Chondrocyte (in vitro differentiated cells): ENCODE measurements at places on chromosomes 6 and 20. TPM values are rescaled to one million over a fixed set of nuclear protein-coding genes. Genes with fewer than 3 reads are reported as not detected.

DNA sequence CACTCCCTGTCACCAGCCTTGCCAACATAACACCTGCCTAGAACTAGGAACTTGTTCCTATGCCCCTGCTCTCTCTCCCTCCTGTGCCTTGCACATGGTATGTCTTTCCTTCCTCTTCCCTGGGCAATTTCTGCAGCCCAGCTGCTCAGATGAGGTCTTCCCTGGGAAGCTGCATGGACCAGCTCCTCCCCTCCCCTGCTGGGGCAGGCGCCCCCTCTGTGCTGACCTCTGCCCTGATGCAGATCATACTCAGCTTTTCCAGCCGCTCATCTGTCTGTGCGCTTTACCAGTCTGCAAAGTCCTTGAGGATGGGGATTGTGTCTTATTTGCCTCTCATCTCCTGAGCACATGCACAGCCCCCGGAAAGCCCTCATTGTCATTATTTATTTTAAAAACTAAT lies 161.8 kb downstream of the SCML4 start:
- DNase-seq: no peak

GRCh38 chr6:158853880-158854213 lies 34.7 kb upstream of the EZR start:
- DNase-seq: no peak

GRCh38 chr6:75117701-75118100 lies 88.2 kb downstream of the COL12A1 start:
- DNase-seq: no peak

Gene KIF6
- total RNA-seq: 0.62 to 2.4 TPM (median 1.1 TPM) in 3 replicates

Gene OR2H2
- not detected in 3 replicates for total RNA-seq

Gene LST1
- total RNA-seq: not detected in 3 replicates

Gene CYP39A1
- total RNA-seq: 0.31 to 0.62 TPM in 2 of 3 replicates, not detected in the other

Gene C6orf52
- total RNA-seq: 0.82 to 0.97 TPM in 2 of 3 replicates, not detected in the other

Gene TP53TG5
- not detected in 3 replicates for total RNA-seq
